ENCODE measurements at places on chromosomes 12 and 14.
A peak's percentile ranks its signal among the peaks of the same experiment; 100 is the strongest.

GRCh38 chr14:23487216-23487615, 17.7 kb downstream of the NGDN start:
- no peak for DNase-seq

DNA sequence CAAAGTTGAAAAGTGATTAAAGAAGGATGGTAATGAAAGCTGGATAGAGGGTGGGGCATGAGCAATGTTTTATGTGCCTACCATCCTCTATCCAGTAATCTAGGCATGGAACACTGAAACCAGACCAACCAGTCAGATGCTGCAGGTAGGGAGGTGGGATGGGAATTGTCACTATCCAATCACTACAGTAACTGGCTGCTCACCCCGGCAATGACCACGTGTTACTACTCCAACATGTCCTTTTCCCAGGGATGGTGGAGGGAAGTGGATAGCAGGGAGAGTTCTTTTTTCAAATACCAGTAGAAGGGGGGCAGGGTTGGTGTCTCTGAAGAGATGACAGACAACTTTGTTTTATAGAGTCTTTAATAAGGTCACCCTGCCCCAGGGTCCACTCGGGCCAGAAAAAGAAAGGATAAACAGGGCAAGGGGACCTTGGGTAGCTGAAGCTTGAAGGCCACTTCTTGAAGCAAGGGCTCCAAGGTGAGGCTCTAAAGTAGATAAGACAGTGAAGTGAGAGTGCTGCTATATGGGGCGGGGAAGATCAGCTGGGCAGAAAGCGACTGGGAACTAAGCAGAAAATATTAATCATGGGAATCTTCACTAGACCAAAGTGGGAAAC, 14.7 kb upstream of the CDH24 start:
- DNase-seq, result no peak

DNA sequence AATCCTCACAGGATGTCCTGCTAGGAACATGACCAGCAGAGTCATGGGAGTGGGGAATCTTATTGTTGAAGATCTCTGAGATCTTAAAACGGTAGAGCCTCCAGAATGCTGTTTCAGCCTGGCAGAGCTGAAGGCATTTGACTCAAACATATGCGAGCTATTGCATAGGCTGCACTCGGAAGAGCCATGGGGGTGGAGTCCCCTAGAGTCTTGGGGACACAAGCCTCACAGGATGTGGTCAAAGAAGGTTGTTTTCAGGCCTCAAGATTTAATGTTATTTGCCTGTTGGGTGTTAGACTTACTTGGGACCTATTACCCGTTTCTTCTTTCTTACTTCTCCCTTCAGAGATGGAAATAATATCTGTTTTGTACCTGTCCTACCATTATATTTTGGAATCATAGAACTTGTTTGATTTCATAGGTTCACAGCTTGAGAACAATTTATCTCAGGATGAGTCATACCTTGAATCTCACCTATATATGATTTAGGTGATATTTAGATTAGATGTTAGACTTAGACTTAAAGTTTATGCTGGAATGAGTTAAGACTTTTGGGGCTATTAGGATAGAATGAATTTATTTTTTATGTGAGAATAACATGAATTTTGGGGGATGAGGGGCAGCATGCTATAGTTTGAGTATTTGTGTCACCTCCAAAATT, 172.2 kb upstream of the ATP2B1 start:
- DNase-seq, result peak; percentile 90

DNA sequence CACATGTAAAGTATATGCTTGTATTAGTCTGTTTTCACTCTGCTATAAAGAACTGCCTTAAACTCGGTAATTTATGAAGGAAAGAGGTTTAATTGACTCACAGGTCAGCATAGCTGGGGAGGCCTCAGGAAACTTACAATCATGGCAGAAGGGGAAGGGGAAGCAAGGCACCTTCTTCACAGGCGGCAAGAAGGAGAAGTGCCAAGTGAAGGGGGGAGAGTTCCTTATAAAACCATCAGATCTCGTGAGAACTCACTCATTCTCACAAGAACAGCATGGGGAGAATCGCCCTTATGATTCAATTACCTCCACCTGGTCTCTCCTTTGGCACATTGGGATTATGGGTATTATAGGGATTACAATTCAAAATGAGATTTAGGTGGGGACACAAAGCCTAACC, 229.5 kb upstream of the PLXNC1 start:
- no peak for DNase-seq

- no peak for DNase-seq
Measured at GRCh38 chr14:89564286-89564957, 147.4 kb upstream of the FOXN3 start.

GRCh38 chr14:35897616-35898111, 71.5 kb downstream of the BRMS1L start:
- DNase-seq, result no peak

- DNase-seq, result no peak
Measured at GRCh38 chr14:85060121-85060520, 469.8 kb upstream of the FLRT2 start.

GRCh38 chr12:62799126-62799736, 135.7 kb downstream of the PPM1H start:
- DNase-seq, result peak; percentile 10

GRCh38 chr12:109630815-109631214, 57.2 kb downstream of the MVK start:
- no peak for DNase-seq

- DNase-seq, result no peak
Measured at GRCh38 chr12:108147279-108147678, 18.2 kb downstream of the WSCD2 start.

- no peak for DNase-seq
Measured at GRCh38 chr14:97581016-97581415, 783.8 kb downstream of the VRK1 start.

- no peak for DNase-seq
Measured at GRCh38 chr14:73785336-73785833, 66.2 kb upstream of the PTGR2 start.

DNA sequence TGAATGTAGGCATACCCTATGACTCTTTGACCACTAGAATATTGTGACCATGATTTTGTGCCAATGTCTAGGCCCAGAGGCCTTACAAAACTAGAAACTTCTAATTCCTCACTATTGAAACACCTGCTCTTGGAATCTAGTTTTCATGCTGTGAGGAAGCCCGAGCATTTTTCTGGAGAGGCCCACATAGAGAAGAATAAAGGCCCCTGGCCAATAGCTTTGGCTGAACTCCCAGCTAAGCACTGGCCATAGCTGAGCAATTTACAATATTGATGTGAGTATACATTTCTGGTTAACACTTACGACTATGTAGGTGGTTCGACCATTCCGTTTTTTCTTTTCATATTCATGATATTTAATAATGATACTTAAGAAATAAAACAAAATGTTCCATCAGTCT, 190.3 kb downstream of the KCNH5 start:
- no peak for DNase-seq

DNA sequence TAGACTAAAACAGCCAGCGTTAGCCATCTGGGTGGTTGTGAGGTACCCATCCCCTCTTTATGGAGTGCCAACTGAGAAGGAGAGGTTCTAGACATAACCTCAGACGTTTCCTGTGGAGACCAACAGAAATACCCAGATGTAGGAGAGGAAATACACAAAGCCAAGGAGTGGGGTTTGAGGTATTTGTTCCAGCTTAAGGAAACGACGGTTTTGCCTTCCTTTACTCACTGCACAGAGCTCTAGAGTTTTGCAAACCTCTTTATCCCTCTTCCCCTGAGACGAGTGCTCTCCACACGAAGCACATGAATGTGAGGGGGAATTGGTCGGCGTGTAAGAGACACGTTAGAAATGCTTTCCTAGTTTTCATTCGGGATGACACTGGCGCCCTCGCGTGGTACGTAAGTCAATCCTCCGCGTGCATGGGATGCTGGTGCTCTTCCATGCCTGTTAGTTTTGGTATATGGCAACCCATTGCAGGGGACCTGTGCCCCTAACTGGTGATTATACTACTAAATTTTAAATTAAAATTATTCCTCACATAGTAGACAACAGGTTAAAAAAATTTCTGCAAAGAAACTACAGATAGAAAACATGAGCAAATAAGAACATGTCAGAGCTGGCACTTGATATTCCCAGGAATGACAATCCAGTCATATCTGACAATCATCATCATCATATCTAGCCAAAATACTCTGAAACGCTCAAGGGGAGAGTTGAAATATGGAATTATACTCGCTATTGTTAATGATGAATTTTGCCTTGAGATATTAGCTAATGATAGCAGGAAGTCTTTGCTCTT, 121.7 kb downstream of the PPM1H start:
- DNase-seq, result no peak

GRCh38 chr12:2997989-2998670, 38.9 kb downstream of the TEAD4 start:
- no peak for DNase-seq

GRCh38 chr14:83660597-83660996, 1869.3 kb upstream of the FLRT2 start:
- no peak for DNase-seq

GRCh38 chr12:89919241-89919906, 210.7 kb upstream of the ATP2B1 start:
- no peak for DNase-seq

DNA sequence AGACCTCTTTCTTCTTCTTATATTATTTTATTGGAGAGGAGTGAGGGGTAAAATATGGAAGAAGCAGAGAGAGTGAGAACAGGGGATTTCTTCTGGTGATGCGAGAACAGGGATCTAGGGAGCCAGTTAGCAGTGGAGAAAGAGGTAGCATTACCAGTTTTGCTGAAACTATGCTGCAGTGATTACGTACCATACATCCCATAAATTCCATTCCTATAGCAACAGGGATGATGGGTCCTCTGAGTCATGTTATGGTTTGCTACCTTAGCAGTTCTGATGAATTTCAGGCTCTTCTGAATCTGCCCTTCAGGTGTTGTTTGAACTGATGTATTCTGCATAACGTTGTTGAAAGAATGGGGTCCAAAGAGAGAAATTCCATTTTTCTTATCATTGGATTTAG, 625.4 kb upstream of the LRFN5 start:
- no peak for DNase-seq

- DNase-seq, result no peak
Measured at GRCh38 chr14:100297320-100298300, 8.6 kb downstream of the SLC25A29 start.

DNA sequence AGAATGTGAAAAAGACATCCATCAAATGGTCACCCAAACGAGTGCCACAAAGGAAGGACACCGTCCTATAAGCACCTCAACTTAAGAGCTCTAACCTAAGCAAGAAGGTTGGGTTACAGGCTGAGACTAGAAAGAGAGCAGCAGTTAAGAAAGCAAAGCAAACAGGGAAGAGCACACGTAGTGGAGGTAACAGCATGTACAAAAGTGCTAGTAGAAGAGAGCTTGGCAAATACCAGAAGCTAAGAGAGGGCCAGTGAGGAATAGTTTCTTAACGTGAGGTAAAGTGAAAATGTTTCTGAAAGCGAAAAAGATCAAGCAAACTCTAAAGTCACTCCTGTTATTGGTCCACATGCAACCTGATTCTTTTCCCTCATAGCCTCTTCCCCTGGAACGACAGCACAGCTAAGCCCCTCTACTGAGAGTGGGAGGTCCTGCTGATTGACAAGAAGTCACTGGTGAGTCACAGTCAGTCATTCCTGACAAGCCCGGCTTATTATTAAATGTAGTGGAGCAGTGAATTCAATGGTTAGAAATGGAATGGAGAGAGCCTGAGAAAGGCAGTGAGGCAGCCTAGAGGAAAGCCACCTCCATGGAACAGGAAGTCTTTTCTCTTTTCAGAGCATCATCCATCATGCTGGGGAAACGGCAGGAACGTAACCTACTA, 204.4 kb downstream of the SLC25A21 start:
- DNase-seq, result no peak

- no peak for DNase-seq
Measured at GRCh38 chr14:70999117-70999516, 91.9 kb downstream of the PCNX1 start.

GRCh38 chr14:58200846-58201245, 897 bp downstream of the ACTR10 start:
- DNase-seq, result no peak

DNA sequence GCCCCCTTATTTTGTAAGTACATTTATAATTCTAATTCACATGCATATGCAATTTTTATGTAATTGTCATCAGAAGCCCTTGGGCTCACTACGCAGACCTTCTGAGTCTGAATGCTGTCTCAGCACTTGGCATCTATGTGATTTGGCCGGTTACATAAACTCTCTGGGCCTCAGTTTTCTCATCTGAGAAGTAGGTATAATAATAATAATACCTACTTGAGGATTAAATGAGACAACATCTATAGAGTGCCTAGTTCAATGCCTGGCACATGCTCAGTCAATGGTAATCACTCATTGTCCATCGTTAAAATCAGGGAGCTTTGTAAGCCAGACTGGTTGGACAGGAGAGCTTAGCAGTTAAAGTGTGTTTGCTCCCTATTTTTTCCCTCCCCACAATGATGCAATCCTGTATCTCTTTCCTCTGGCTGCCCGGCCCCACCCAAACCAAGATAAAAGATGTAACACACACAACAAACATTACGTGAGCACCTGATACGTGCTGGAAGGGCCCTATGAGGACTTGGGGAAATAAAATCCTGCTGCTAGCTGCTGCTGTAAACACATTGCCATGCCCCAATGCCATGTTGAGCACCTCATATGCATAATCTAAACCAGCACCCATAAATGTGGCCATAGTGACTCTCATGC, 235.0 kb downstream of the CRADD start:
- DNase-seq, result no peak

- DNase-seq, result no peak
Measured at GRCh38 chr12:42482041-42482747, 107.4 kb downstream of the PRICKLE1 start.

- DNase-seq, result no peak
Measured at GRCh38 chr12:125143491-125143890, 78.3 kb downstream of the AACS start.

GRCh38 chr12:105175397-105175990, 60.5 kb downstream of the APPL2 start:
- DNase-seq, result no peak

Measured in CD8-positive, alpha-beta T cell (primary cell).